ENCODE measurements at places on chromosomes 1 and 21.

DNA sequence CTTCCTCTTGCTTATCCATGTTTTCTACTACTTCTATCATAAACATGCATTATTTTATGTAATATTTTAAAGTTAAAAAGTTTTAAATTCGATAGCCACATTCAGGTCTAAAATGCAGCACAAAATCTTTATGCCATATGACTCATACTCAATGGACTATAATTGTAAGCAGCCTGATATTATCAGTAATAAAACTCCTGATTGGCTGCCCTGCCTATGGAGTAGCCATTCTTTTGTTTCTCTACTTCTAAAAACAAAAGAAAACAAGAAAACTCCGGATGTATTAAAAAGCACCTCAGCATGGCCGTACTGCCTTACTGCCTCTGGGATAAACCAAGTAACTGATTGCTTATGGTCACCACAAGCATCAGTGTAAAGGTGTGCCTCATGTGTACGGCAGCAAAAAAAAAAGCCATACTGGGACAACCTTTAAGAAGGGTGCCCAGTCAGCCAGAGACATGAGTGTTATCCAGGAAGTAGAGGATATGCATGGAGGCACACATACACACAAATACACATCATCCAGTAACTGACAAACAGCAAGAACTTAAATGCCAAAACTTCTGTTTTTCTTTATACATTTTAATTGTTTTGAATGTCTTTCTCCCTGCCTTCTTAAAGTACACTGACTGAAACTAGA is 9.2 kb downstream of the SLC35D1 start:
- no peak for DNase-seq

DNA sequence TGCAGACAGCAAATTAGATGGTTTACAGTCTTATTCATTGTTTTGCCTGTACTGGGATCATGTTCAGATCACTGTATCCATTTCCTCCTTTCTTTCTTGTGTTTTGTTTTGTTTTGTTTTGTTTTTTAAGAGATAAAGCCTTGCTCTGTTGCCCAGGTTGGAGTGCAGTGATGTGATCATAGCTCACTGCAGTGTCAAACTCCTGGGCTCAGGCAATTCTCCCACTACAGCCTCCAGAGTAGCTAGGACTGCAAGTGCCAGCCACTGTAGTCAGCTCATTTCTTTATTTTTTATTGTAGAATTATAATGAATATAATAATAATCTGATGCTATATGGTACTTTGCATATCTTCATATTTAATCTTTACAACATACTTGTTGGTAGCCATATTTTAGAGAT is 403.7 kb upstream of the B3GALT2 start:
- DNase-seq, result no peak

DNA sequence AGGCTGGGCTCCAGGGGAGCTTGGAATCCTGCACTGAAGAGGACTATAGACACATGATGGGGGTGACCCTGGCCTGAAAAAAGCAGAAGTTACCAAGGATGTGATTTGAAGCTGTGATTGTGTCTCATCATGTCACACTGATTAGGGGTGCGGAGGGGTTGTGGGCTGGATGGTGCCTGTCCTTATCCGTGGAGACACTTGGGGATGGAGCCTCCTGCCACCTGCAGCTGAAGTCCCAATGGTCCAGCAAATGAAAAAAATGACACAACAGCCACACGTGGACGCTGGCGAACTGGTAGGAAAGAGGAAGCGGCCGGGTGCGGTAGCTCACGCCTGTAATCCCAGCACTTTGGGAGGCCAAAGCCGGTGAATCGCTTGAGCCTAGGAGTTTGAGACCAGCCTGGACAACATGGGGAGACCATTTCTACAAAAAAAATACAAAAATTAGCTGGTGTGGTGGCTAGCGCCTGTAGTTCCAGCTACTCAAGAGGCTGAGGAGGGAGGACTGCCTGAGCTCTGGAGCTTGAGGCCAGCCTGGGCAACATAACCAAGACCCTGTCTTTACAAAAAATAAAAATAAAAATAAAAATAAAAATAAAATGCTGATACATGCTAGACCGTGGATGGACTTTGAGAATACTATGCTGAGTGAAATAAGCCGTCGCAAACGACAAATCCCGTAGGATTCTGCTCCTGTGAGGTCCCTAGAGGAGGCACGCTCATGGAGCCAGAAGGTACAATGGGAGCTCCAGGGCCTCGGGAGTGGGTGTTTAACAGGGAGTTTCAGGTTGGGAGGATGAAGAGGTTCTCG is 838 bp upstream of the IBA57 start:
- DNase-seq, result no peak

DNA sequence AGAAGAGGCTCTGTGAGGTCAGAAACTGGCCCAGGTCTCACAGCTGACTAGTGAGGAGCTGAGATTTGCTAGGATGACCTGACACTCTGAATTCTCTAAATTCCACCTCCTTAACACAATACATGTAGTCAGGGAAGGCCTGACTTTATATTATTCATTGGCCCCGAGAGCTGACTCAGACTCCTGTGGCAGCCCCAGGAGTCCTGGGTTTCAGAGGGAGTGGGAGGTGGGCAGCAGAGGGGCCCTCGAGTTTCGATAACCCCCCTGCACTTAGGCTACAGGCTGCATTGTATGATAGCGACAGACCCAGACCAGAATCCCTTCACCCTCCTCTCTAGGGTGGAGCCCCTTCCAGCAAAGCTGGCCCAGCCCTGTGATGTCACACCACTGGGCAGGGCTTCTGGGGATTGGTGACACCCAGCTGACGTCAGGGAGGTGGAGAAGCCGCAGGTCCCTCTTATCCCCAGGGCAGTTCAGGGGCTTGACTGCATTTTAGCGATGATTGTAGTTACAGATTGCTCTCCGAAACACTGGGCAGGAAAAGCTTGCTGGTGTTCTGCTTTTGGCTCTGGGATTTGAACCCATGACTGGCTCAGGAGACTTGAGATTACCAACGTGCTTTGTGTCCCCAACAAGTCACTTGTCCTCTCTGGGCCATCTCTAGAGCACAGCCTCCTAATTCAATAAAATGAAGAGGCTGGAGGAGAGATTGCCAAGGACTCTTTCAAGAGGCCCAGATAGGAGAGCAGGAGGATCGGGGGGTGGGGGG is 17.0 kb upstream of the GPR37L1 start:
- DNase-seq, result no peak

DNA sequence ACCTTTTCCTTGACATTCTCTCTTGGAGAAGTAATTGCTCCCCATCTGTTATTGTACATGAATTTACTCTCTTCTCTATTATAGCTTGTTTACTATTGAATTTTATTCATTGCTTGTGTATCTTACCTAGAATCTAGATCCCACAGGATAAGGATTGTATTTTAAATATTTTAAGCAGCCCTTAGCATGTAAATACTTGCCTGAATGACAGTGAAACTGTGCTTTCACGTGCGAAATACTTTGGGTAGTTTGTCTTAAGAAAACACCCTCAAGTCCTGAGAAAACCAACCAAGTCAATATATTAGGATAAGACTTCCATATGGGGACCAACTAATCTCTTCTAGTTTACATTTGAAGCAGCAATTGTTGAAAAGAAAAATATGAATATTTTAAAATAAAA is 15.3 kb downstream of the ARPC5 start:
- DNase-seq, result no peak

DNA sequence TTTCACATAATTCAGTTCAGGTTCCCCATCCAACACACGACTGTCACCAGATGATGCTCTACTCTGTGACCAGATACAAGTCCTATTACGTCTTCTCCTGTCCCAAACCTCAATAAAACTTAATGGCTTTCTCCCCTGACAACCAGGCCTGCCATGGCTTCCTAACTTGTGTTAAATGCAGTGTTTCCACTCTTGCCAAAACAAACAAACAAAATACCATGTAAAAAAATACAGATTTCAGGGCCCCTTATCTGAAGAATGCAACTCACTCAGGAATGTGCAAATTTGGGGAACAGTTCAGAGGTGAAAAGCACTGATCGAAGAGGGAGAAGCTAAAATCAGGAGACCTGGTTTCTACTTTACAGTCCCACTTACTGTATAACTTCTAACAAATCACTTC is 863 bp upstream of the NUF2 start:
- DNase-seq, result no peak

Data from NCI-H524 (cell line).